ENCODE measurements at places on chromosomes 1 and 21.

- no peak for DNase-seq
Observed at GRCh38 chr1:238991765-238992495, 394.4 kb upstream of the CHRM3 start.

- no peak for DNase-seq
Observed at GRCh38 chr1:183218971-183219615, 33.0 kb downstream of the LAMC2 start.

- DNase-seq = peak; percentile 58
Observed at GRCh38 chr1:14017531-14017961, 317.6 kb downstream of the PRDM2 start.

DNA sequence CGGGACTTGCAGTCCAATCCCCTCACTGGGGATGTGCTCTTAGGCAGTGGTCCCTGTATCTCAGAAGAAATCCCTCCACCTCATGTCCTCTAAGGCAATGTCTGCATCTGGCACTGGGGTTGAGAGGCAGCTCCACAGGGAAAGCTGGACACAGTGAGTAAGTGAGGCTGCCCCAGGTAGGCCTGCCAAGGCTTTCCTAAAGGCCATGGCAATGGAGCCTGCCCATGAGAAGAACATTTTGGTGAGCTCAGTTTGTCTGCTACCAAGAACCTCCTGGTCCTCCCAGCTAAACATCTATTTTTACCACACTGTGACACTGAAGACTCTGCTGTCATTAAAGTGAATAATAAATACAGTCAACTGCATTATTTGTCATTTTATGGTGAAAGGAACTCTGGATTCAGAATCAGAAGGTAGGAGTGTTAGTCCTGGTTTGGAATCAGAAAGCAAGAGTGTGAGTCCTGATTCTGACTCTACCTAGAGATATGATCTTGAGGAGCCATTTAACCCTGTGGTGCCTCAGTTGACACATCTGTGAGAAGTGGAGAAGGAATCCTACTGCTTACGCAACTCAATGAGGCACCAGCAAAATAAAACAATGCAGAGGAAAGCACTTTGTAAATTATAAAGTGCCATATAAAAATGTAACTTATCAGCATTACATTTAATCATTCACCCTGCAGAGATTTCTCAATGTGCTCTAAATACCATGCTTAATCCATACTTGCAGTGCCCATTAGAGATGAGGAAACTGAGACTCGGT lies 41.0 kb downstream of the TBX15 start:
- no peak for DNase-seq

DNA sequence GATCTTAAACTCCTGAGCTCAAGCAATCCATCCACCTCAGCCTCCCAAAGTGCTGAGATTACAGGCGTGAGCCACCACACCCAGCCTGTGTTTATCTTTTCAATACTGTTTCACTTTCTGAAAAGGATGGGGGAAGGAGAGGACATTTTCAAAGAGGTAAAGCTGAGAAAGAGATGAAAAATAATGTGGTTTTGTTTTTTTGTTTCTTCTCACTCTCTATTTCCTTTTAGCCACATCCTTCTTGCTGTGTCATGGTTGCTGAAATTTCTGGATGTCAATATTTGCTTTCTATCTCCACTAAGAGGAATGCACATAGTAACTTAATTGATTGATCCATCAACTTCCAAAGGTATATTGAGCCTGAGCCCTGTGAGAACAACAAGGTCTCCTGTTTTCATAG lies 6.4 kb upstream of the C1orf21 start:
- DNase-seq = no peak

- DNase-seq = peak; percentile 71
Observed at GRCh38 chr1:76949503-76949902, 82.2 kb downstream of the ST6GALNAC5 start.

GRCh38 chr1:17404820-17405219 lies 32.8 kb downstream of the PADI6 start:
- no peak for DNase-seq

DNA sequence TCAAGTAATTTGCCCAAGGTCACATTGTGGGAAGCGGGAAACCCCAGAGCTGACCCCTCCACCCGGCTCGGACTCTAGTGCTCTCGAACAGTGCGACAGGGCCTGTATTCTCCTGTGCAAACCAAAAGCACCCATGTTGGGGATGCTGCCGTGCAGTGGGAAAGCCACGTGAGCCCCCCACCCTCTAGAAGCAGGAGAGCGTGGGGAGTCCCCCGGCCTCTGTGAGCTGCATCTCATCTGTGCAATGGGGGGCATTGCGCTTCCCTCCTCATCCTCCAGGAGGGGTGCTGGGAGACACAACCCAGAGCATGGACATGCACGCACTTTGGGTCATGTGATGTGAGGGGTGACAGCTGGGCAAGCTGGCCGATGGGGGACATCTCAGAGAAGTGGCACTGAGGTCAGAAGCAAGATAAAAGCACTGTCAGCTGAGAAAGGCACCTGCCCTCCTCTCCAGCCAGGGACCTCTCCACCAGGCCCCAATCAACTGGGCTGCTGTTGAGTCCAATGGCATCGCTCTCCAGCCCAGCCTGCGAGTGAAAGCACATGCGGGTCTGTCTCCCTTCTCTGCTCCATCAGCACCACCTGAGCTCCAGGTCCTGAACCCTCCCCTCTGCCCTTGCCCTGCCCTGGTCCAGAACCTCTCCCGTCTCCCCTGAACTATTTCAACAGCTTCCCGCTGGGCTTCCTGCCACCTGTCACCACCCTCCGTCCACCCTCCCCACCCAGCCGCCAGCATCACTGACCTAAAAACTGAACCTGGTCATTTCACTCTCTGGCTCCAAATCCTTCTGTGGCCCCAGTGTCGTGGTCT lies 76.4 kb upstream of the IFFO2 start:
- no peak for DNase-seq

GRCh38 chr1:191085121-191085520 lies 607.5 kb upstream of the BRINP3 start:
- DNase-seq = no peak

DNA sequence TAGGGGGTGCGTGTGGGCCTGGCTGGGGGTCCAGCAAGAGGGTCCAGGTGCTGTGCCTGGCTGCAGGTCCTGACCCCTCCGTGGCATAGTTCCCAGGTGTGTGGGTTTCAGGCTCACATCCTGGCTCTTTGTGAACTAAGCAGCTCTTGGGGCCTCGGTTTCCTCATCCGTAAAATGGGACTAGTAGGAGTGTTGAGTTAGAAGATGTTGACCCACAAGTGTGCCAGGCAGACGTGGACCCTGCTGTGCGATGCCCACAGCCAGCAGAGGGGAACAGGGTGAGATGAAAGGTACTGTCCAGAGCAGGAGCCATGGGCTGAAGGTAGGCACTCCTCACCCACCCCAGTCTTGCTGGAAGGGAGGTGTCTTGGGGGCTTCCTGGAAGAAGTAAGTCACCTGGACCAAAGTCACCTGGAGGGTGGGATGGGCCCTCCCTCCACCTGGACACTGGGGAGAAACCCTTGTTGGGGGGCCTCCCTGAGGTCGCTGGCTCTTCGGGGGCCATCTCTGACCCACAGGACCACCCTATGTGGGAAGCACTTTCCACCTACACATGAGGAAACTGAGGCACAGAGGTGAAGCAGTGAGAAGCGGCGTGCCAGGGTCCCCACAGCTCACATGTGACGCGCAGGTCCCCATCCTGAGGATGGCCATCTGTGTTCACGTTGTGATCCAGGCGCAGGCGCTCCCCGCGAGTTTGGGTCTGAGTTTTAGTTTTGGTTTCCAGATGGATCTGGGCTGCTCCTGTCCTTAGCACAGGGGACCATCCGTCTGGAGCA lies 1.4 kb downstream of the ARHGEF16 start:
- no peak for DNase-seq

DNA sequence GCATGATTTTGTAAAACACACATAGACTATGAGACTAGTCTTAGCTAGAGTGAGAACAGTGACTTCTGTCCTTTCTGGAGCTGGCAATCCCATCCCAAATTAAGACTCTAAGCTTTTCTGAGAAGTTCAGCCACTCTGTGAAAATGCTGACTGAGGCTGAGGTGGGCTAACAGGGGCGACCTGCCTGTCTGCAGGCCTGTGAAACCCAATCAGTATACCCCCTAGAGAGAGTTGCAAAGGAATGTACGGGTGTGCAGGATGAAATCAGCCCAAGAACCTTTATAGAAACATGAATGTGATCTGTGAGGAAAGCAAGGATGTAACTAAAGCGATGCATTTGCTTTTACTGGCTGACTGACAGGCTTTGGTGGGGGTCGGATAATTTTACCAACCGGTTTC lies 16.0 kb upstream of the TBX15 start:
- no peak for DNase-seq

DNA sequence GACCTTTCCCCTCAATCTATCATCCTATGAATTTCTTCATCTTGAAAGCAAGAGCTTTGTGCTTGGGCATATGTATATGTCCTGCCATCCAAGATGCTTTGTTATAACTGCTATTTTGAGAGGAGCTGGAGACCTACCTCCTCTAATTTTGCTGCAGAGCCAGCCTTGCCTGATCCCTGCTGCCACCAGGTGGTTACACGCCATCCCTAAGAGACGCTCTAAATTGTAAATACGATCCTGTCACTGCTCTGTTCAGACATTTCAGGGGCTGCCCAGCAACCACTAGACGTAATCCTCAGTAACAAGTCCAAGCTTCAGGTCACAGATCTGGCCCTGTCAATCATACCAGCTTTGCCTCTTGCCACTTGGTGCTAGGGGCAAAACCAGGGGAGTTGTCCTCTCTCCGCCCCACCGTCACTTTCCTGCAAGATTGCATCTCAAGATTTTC lies 32.9 kb downstream of the GPA33 start:
- peak; percentile 59 for DNase-seq

- DNase-seq = no peak
Observed at GRCh38 chr21:16086121-16086520, 356.3 kb downstream of the USP25 start.

DNA sequence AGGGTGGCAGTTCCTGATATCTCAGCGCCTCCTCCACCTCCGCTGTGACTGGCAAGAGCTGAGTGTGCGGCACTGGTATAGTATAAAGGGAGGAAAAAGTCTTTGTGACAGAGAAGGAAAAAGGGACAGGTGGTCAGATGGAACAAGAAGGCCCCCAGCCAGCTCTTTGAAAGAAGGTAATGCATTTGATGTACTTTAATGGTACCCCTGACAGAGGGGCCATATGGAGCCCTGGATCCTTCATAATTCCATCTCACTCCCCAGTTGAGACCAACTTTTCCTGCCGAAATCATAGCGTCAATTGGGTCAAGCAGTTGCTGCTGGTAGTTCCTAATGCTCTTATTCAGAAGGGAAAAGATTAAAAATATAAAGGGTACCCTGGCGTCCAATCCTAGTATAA lies 198.2 kb downstream of the ZNF326 start:
- no peak for DNase-seq

DNA sequence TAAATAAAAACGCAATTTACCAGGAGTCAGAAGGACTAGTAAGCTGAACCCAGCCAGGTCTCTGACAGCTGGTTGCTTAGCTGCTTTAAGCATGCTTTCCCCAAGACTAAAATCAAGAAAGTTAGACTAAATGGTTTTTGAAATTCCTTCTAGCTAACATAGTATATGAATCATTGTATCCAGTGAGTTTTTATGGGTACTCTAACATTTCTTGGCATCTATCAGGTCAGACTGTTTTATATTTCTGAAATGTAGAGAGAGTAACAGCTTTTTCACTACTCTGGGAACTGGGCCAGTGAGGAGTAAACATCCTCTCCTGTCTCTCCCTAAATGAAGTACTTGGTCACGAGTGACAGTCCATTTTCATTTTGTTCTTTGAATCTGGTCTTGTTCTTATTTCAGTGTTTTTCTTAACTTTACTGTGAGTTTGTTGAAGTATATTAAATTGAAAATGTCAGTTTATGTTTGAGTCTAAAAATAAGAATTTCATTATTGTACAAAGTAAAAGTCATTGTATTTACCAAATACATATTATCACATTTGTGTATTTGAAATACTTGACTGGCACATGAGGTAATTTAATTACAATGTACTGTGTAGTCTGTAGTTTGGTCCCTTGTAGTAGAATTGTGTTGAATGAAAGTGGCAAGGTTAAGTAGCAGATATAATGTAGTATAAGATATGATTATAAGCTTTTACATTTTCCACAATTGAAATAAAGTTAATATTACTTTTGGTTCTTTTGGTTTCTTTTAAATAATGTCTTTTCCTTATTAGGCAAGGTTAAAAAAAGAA lies 47.6 kb downstream of the PKN2 start:
- peak; percentile 38 for DNase-seq

DNA sequence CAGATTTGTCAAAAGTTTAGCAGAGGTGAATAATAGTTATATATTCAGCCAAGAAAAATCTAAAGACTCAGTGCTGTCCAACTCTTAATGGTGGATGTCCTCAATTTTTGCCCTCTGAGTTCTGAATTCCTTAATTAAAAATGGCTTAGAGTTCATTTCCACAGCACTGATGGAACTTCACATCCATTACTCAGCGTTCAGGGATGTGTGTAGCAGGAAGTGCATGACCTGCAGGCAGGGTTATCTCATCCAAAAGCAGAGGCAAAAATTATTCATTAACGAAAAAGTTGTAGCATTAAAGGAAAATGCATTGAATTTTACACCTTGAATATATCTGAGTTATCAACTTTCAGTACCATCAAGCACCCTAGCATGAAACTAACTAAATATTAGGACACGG lies 96.7 kb downstream of the ZP4 start:
- DNase-seq = peak; percentile 45

DNA sequence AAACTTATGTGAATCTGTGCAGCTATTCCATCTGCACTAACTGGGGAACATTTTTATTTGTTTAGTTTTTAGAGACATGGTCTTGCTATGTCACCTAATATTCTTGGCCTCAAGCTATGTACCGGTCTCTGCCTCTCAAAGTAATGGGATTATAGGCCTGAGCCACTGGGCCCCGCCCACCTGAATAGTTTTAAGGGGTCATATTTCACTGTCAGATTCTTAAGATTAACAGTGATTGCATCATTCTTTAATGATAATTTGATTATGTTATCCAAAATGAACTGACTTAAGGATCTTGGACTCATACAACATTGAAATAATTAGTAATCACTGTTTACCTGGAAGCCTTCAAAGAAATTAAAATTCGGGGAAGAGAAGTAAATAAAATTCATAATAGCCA lies 12.6 kb upstream of the KLF18 start:
- DNase-seq = no peak

- DNase-seq = no peak
Observed at GRCh38 chr1:61743716-61744580, 1.7 kb downstream of the PATJ start.

Measured in kidney glomerular epithelial cell (primary cell).